ENCODE measurements at places on chromosomes 16 and 17.

- DNase-seq, result no peak
Observed at GRCh38 chr17:13851889-13852288, 217.4 kb upstream of the COX10 start.

- DNase-seq, result no peak
Observed at GRCh38 chr17:3501344-3501743, 25.5 kb downstream of the ASPA start.

DNA sequence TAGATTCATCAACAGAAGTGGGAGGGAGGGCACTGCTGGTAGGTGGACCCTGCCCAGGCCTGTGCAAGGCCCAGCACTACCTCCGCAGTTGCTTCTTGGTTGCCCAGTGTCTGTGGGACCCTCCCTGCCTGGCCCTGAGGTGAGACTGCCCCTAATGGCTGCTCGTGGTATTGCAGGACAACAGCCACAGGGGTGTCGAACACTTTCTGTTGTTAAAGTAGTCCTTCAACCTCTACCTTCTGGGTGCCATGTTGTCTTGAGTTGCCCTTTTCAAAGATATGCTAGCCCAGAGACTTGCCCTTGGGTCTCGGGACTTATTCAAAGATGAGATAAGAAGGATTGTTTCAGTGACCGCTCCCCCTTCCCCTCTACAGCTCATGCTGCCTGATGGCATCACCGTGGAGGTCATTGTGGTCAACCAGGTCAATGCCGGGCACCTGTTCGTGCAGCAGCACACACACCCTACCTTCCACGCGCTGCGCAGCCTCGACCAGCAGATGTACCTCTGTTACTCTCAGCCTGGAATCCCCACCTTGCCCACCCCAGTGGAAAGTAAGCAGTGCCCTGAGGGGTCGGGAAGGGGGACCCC lies 29.1 kb downstream of the AKAP1 start:
- no peak for DNase-seq

DNA sequence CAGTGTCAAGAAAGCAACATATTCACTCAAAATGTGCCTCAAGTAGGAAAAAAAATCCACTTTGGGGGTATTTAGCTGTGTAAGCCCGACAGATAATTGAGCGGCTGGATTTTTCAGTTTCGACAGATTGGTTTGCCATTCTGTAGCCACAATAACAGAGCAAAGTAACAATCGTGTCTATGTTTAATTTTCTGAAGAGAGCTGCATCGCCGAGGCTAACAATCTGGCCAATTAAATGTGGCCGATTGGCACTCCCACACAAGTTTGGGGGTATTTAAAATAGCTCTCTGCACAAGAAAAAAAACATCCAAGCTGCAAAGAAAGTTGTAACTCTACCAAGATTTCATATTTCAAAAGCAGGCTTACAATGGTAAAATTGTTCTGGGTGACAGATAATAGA lies 99.7 kb upstream of the CDH13 start:
- DNase-seq, result no peak

DNA sequence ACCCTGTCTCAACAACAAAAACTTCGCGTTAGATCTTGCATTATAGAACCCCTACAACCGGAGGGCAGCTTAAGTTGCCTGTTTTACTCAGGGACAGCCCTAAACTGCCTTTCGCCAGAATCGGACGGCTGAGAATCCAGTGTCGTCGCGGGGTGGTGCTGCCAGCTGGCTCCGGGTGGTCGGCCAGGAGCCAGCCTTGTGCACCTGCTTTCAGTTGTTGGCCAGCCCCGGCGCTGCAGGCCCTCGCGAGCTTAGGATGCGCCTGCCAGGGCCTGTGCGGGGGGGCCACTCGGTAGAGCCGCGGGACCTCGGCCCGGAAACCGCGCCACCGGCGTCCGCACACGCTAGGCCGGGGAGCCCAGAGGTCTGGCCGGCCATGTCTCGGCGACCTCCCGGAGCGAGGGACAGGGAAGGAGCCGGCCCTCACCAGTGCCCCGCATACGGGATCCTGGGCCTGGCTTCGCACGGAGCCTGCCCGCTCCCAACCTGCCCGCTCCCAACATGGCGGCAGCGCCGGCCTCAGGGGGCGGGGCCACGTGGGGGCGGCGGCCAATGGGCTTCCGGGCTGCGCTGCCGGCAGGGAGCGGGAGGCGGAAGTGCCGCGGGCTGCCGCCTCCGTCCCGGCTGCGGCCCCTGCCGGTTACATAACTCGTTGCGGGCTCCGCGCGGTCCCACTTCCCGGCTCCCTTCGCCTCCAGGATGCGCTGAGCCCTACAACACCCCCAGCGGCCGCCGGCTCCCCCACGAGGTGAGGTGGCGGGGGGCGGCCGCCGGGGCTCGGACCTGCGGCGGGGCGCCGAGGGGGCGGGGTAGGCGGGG lies 14.2 kb downstream of the NAA60 start:
- peak; percentile 77 for DNase-seq

DNA sequence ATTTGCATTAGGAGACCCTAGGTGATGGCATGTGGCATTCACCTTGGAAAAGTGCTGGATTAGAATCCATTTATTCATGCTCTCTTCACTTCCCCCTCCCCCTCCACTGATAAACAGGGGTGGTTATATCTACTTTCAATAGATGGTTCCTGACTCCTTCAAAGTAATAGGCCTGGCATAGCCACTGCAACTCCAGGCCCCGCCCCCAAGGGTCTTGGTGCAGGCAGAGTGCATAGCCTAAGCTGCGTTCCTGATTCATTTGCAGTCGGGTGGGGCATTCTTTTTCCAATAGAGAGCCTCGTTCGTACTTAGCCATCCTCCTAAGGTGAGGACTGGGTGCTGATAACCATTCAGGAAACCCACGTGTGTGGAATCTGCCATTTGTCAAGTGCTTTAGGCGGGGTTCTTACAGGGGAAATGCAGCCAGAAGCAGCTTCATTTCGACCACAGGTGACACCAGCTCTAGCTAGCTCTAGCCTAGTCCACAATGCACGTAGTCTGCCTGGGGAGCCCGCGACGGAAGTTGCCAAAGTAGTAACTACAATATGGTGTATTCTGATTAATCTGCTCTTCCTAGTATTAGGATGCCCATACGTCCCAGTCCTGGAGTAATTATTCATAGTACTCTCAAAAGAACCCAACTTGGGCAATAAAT lies 11.1 kb downstream of the UBE2O start:
- DNase-seq, result no peak

DNA sequence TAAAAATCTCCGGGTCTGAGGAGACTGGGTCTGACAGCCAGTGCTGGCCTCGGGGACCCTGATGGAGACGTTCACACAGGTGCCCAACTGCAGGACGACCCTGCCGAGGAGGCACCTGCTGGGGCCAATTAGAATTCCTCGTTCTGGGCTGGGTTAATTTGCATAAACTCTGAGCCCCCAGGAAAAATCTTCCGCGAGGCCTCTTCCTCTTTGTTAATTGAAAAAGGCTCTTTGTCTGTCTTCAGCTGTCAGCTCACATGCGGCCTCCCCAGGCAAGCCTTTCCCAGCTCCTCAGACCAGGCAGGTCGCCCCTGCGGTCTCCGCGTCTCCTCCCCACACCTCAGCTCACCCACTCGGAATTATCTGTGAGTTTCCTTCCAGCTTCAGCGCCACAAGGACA lies 400.2 kb downstream of the SEC14L1 start:
- DNase-seq, result no peak

GRCh38 chr17:57945996-57946797 lies 9.0 kb downstream of the CUEDC1 start:
- DNase-seq, result peak; percentile 79

GRCh38 chr16:2015947-2016208 lies 3.7 kb upstream of the NPW start:
- DNase-seq, result no peak

DNA sequence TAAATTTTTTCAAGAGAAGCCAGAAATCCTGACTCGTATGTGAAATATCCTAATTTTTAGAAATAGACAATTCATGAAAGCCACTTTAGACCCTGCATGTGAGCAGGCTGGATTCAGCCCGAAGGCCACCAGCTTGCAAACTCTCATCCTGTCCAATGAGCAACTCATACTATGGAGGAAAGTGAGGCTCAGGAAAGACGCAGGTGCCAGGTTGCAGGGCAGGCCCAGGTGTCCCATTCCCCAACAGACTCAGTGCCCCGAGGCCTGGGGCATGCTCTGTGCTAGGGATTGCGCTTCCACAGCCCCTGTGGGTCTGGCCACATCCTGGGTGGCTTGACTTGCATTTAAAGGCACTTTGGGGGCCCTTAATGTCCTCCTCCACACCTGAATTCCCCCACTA lies 16.7 kb upstream of the RASD1 start:
- no peak for DNase-seq

DNA sequence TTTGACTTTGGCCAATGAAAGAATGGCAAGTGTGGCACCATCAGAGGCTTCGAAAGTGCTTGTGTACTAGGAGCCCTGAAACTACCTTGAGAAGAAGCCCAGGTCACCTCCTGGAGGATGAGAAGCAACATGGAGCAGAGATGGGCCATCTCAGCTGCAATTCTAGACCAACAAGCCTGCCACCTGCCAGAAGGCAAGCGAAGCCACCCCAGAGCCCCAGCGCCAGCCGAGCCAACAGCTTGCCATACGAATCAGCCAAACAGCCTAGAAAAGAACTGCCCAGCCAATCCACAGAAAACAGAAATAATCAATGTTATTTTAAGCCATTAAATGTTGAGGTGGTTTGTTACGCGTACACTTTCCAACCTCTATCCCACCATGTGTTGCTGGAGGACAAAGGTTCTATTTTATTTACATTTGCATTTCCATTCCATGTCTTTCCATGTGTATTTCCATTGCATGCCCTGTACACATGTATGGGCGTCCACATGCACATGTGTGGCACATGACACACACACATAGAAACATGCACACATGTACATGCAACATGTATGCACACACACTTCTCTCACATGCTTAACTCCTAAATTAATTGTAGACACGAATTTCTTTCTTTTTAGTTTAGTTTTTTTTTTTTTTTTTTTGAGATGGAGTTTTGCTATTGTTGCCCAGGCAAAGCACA lies 144.3 kb upstream of the TNRC6C start:
- no peak for DNase-seq

DNA sequence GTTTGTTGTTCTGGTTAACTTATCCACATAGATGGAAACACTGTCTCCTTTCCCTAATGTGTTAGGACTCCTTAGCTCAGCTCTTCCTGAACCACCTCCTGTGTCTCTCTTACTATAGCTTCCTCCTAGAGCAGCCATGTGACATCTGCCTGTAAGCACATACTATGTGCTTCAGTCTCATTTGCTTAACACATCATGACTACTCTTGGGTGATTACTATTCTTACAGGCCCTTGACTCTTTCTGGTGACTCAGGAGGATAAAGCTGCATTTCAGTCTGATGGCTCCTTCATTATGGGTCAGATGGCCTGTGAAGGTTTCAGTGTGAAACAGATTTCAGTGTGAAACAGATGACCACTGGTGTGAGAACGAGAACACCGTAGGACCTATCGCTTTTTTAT lies 320 bp upstream of the KRTAP4-2 start:
- DNase-seq, result peak; percentile 53

GRCh38 chr16:83940630-83941378 lies 12.2 kb upstream of the OSGIN1 start:
- DNase-seq, result no peak

GRCh38 chr16:88624977-88625576 lies 13.3 kb upstream of the IL17C start:
- no peak for DNase-seq

DNA sequence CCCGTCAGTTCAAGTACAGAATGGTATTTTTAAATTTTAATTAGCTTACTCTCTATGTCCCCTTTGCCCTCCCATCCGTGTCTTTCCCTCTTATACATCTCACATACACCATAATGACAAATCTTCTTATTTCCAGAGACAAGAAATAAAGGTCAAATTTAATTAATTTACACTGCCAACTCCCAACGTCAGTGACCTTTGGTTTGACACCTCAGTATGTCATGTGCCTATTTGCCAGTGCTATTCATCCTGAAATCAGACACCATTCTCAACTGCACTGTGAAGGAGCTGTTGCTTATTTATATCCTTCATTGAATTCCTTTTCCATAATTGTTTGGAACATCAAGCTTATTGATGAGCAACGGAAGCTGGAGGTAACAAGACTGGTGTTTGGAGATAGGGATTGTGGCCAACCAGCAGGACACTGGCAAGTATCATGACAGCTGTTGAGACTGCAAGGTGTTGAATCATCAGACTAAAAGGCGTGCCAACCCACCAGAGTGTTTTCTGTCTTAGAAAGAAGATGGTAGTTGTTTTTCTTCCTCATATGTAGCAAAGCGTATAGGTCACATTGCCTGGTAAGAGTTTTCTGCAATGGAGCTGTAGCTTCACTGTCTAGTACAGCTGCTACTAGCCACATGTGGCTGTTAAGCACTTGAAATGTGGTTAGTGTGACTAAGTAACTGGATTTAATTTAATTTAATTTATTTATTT lies 12.5 kb downstream of the CALCOCO2 start:
- DNase-seq, result no peak

- no peak for DNase-seq
Observed at GRCh38 chr17:22669721-22670120, 977.4 kb downstream of the KCNJ18 start.

DNA sequence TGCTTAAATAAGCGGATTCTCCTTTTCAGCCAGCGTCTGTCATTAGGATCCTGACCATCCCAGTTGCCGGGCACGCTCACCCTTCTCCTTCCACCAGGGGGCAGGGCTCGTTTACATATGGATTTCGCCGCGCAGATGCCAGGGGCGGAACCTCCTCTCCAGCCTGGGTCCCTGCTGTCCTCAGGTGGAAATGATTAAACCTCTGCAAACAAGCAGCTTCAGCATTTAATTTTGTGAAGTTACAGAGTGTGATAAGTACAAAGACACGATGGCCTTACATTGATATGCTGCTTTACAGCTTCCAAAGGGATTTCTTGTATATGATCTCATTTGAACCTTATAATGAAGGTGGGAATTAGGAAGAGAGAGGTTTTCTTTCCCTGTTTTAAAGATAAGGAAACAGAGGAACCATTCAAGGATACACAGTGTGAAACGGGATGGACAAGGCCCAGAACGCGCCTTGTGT lies 3.9 kb upstream of the KRT28 start:
- DNase-seq, result peak; percentile 47

DNA sequence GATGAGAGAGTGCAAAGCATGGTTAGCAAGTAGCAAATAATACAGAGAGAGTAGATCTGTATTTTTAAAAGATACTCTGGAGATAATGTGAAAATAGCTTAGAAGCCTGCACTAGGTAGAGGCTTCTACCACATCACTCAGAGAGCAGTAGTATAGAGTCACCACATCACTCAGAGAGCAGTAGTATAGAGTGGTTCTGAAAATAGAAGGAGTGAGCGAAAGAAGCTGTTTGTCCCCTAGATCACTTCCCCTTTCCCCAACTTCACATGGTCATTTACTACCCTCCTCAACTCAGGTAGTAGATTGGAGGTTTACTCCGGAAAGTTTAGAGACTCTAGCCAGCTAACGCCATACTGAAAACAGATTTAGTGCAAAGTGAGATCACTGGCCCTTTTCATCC lies 17.1 kb downstream of the DGKE start:
- no peak for DNase-seq

Data from HFFc6 (cell line).